ENCODE measurements at places on chromosomes 3 and 15.
A peak's percentile ranks its signal among the peaks of the same experiment; 100 is the strongest.

GRCh38 chr3:73419942-73420341 lies 204.8 kb downstream of the PDZRN3 start:
- DNase-seq: no peak

GRCh38 chr3:64150623-64151207 lies 74.6 kb downstream of the PRICKLE2 start:
- DNase-seq: peak; percentile 92

- no peak for DNase-seq
Measured at GRCh38 chr3:42247576-42248027, 18.4 kb downstream of the CCK start.

- no peak for DNase-seq
Measured at GRCh38 chr3:54822206-54822605, 105.7 kb downstream of the LRTM1 start.

GRCh38 chr3:65788461-65788860 lies 250.3 kb downstream of the MAGI1 start:
- no peak for DNase-seq
